Cardiac septum (tissue), 1 donor: ENCODE measurements at places on chromosomes 7 and 10.

GRCh38 chr7:155362380-155363145 lies 64.9 kb downstream of the INSIG1 start:
- peak; percentile 63 for DNase-seq

DNA sequence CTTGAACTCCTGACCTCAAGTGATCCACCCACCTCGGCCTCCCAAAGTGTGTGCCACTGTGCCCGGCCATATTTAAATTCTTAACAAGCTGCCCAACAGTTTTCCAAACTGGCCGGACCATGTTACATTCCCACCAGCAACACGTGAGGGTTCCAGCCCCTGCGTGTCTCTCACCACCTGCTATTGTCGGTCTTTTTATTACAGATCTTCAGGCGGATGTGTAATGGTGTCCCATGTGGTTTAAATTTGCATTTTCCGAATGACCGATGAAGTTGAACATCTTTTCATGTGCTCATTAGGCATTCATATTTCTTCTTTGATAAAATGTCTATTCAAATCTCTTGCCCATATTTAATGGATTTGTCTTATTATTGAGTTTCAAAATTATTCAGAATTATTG lies 11.5 kb downstream of the ELFN1 start:
- no peak for DNase-seq

DNA sequence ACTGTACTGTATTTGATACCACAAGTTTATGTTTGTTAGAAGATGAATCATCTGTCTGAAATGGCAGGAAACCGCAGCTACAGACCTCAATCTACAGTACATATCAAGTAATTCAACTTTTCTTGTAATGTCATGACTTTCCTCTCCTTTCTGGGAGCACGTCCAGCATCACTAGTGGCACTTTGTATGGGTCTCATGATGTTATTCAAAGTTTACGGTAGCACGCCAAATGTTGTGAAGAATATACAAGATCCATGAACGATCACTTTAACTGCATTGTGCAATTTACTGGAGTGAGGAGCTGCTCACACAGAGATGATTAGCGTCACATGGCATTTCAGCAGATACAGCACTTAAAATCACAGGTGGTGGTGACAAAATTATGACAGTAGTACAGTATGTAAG lies 257.8 kb upstream of the GNAI1 start:
- no peak for DNase-seq

- DNase-seq = no peak
Observed at GRCh38 chr7:2757361-2757903, 69.4 kb downstream of the AMZ1 start.

- DNase-seq = no peak
Observed at GRCh38 chr10:89795840-89796239, 94.5 kb downstream of the KIF20B start.

DNA sequence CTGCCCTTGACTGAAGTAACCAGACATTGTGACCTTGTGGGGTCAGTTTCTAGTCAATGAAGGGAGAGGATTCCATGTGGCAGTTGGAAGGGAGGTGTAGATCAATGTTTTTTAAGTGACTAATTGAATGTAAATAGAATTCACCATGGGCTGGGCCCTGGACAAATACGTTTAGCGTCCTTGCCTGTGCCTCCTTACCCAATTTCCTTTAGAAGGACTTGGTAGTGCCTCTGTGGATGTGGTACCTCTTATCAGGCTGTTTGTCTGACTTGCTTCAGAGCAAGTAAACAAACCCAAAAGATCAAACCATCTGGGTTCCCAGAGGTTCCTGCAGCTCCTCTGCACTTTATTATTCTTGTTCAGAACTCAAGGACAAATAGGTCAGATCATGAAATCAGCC lies 4.3 kb upstream of the KAT6B start:
- DNase-seq = no peak

GRCh38 chr10:124674768-124675222 lies 69.4 kb downstream of the FAM53B start:
- no peak for DNase-seq

GRCh38 chr7:135397689-135398088 lies 112.2 kb downstream of the CNOT4 start:
- no peak for DNase-seq

DNA sequence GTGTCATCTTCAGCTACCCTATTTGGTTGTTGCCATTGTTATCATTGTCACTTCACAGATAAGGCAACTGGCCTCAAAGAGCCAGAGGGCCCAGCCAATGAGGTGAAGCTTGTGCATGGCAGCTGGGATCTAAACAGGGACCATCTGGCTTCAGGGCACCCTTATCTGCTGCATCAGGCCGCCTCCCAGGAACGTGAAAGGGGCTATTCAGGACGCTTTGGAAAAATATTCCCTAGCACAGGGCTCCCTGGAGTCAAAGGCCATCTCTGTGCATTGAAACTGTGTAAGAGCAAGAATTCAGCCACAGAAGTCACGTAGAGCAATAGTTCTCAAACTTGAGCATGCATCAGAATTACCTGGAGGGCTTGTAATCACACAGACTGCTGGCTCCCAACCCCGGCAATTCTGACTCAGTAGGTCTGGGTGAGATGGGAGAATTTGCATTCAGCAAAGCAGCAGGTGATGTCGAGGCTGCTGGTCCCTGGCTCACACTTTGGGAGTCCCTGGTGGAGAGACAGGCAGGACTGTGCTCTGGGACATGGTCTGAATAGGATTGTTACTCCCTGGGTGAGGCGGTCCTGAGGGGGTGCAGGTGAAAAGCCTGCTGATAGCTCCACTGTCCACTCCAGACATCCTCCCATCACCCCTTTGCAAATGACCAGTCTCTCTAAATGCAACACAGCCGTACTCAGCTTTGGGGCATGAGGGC lies 21.5 kb upstream of the PLEKHA1 start:
- DNase-seq = peak; percentile 58

- DNase-seq = no peak
Observed at GRCh38 chr10:118470470-118470869, 125.0 kb downstream of the PRLHR start.

DNA sequence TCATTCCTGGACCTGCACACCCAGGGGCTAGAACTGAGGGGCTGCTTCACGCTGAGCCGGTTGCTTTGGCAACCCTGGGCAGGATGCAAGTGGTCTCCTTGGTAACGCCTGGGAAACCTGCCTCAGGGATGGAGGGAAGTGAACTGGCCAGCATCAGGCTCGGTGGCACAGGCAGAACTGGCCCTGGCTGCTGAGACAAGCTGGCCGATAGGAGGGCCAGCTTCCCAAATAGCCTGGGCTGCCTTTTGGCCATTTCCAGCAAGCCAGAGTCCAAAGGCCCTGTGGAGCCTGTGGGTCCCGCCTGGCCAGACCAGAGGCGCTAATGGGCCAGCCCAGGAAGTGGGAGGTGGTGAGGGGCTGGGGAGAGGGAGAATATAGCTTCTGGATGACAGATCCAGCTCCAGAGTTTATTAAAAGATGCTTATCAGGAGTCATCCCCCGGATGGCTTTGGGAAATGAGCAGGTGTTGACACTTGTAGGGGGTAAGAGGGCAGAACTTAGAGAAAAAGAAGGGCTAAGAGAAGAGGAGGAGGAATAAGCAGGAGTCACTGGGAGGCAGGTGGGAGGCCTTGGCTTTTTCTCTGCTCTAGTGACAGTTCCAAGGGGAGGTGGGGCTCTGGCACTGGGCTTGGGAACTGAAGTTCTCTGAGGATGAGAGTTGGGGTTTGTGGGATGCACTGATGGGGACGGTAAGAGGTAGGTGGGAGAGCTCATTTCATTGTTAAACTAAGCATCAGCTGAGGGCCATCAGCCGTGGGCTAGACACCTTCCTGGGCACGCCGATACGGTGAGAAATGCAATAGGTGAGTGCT lies 9.6 kb downstream of the NEURL1 start:
- DNase-seq = peak; percentile 66

- no peak for DNase-seq
Observed at GRCh38 chr7:22730066-22730710, 3.2 kb downstream of the IL6 start.

DNA sequence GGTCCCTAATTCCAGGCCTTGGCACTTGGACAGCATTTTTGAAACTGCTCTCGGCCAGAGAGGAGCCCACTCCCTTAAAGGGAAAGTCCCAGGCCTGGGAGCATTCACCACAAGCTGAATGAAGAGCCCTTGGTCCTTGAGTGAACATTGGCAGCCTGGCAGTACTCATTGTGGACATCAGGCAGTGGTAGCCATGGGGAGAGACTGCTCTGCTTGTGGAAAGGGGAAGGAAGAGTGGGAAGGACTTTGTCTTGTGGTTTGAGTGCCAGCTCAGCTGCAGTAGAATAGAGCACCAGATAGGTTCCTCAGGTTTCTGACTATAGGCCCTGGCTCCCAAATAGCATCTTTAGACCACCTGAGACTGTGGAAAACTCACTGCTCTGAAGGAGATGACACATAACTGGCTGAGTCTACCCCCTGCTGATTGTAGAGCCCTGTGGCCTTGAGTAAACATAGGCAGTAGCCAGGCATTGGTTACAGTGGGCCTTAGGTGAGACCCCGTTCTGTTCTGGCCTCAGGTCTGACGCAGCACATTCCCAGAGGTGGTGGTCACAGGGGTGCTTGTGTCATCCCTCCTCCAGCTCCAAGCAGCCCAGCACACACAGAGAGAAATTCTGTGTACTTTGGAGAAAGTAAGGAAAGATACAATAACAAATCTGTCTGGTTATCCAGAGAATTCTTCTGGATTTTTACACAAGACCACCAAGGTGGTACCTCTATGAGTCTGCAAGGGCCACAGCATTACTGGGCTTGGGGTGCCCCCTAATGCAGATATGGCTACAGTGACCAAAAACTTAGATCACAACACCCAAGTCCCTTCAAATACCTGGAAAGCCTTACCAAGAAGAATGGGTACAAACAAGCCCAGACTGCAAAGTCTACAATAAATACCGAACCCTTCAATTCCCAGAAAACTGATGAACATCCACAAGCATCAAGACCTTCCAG lies 153.8 kb downstream of the GNAI1 start:
- no peak for DNase-seq

- no peak for DNase-seq
Observed at GRCh38 chr7:8175929-8176369, 86.0 kb downstream of the ICA1 start.

DNA sequence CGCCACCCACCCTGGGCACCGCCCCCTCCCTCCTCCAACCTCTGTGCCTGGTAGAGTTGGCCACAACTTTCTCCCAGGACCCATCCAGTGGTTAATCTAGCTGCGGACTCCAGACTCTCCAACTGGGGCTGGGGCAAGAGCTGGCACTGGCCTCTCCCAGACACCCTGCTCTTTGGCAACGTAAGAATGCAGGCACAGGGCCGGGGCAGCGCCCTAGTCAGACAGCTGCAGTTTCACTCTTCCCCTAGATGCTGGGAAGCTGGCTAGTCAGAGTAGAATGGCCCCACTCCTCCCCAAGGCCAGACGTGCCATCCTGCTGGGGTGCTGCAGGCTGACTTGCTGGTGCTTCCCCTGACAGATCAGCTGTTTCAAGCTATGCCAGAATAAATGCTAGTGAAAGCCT lies 22.1 kb downstream of the HSPA12A start:
- DNase-seq = no peak
